ENCODE measurements at places on chromosomes 2 and 18. TPM values are rescaled to one million over a fixed set of nuclear protein-coding genes. Genes with fewer than 3 reads are reported as not detected.

GRCh38 chr2:187362151-187362550 lies 85.9 kb downstream of the CALCRL start:
- H3K4me3 ChIP-seq, result no peak overlapping the region
- no peaks in the 10 kb centered on the region for H3K27me3 ChIP-seq
- no peaks in the 10 kb centered on the region for H3K4me1 ChIP-seq
- no peak overlapping the region for H3K27ac ChIP-seq

The MPHOSPH10 gene
- 23.0 TPM for total RNA-seq

- no peak overlapping the region for H3K27ac ChIP-seq
- no peaks in the 10 kb centered on the region for H3K27me3 ChIP-seq
- H3K4me3 ChIP-seq, result no peak overlapping the region
- no peaks in the 10 kb centered on the region for H3K36me3 ChIP-seq
- no peaks in the 10 kb centered on the region for H3K4me1 ChIP-seq
Observed at GRCh38 chr18:39238981-39239660, 1673.5 kb upstream of the CELF4 start.

DNA sequence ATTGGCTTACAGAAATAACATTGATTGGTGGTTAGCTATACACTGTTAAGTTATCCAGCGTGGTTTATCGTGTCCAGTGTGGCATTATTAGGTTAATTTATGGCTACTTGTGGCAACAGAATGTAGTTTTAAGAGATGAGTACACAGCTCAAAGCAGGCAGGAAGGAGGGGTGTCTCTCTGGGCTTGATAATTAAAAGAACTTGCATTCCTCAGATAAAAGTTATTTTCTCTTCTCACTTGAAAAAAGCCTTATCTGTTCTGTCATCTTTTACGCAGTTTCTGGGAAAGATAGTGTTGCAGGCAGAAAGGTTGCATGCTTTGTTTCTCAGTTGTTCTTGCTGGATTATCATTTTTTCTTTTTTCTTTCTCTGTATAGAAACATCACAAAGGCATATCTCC lies 154.4 kb upstream of the COL3A1 start:
- no peak overlapping the region for H3K4me3 ChIP-seq
- no peaks in the 10 kb centered on the region for H3K27me3 ChIP-seq

The KCNIP3 gene
- 5.2 TPM for total RNA-seq

The MARCHF4 gene
- total RNA-seq, result not detected

DNA sequence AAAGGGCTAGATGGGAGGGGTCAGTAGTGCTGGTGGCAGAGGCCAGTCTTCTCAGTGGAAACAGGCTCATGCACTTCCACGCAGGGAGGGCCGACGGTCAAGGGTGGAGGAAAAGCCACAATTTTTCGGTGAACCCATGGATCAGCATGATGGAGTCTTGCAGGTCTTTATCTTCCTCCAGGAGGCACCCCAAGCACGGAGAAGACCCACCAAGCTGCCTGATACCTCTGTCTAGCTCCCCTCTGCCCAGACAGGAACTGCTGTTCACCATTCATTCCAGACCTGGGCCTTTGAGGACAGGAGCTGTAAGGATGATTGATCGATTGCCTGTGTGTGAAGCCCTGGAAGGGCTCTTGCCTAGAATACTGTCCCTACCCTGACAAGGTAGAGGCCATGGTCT lies 2.8 kb upstream of the LRRFIP1 start:
- H3K27me3 ChIP-seq, result no peaks in the 10 kb centered on the region
- H3K27ac ChIP-seq, result peak overlapping the region; percentile 17
- DNase-seq, result no peak
- H3K4me1 ChIP-seq, result peaks cover 4% of the 10 kb centered on the region
- no peak overlapping the region for H3K4me3 ChIP-seq
- H3K36me3 ChIP-seq, result no peaks in the 10 kb centered on the region

The C2orf80 gene
- total RNA-seq, result not detected

The CD302 gene
- 30.9 TPM for total RNA-seq

DNA sequence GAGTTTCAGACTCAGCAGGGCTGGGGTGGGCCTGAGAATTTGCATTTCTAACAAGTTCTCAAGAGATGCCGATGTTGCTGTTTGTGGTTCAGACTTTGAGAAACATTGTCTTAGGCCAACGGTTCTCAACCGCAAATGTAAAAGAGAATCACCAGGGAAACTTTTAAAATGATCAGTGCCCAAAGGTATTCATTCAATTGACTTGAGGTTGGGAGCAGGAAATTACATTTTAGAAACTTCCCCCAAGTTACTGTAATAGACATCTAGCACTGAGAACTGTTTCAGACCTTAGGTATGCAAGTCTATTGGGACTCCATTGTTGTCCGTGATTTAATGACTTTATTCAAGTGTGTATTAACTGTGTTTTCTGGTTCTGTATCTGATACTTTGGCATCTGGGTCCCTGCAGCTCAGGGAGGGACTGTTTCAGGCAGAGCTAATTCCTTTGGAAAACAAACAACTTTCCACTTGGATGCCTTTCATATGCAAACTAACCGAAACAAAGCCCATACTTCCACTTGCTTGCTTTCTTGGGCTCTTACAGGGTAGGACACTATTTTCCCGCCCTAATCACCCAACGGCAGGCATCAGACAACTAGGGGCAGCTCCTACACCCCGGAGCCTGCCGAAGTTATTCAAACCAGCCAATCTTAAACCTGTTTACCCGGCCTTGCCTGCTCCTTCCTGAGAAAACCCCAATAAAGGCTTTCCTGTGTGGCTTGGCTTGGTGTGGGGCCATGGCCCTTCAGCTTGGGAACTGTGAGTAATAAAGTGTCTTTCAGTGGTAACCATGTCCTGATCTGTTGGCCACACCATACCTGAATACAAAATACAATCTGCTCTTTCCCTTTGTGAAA lies 97.6 kb downstream of the POLE4 start:
- no peak overlapping the region for H3K27ac ChIP-seq
- no peak overlapping the region for H3K4me3 ChIP-seq
- no peaks in the 10 kb centered on the region for H3K27me3 ChIP-seq

DNA sequence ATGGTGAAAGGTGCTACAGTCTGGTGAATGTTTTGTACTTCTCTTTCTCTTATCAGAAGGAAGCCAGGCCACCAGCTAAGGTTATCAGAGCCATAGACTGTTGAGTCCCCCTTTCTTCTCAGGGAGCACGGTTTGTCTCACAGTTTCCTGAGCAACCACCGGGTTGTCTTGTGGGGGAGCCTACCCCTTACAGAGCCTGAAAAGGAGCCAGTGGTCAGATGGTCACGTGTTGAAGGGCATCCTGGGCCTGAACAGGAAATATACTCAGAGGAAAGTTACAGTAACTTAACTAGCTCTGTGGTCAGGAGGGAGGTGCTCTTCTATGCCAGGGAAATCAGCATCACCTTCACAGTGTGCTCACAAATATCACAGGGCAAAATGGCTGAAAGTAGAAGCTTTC lies 11.6 kb downstream of the CD28 start:
- H3K27me3 ChIP-seq, result no peaks in the 10 kb centered on the region
- H3K4me3 ChIP-seq, result no peak overlapping the region
- H3K27ac ChIP-seq, result no peak overlapping the region

- peak; percentile 63 for DNase-seq
- no peaks in the 10 kb centered on the region for H3K36me3 ChIP-seq
Observed at GRCh38 chr2:71798266-71799012, 345.1 kb downstream of the DYSF start.

The HRH4 gene
- not detected for total RNA-seq

- no peak overlapping the region for H3K4me3 ChIP-seq
- peaks cover 26% of the 10 kb centered on the region for H3K4me1 ChIP-seq
- DNase-seq, result no peak
- H3K27me3 ChIP-seq, result no peaks in the 10 kb centered on the region
Observed at GRCh38 chr2:216557820-216558219, 59.2 kb downstream of the RPL37A start.

The UXS1 gene
- total RNA-seq, result 146 TPM

GRCh38 chr18:79856119-79857007 lies 58.6 kb downstream of the KCNG2 start:
- no peak overlapping the region for H3K27ac ChIP-seq
- no peaks in the 10 kb centered on the region for H3K36me3 ChIP-seq
- peak; percentile 48 for DNase-seq

The SRD5A2 gene
- not detected for total RNA-seq

DNA sequence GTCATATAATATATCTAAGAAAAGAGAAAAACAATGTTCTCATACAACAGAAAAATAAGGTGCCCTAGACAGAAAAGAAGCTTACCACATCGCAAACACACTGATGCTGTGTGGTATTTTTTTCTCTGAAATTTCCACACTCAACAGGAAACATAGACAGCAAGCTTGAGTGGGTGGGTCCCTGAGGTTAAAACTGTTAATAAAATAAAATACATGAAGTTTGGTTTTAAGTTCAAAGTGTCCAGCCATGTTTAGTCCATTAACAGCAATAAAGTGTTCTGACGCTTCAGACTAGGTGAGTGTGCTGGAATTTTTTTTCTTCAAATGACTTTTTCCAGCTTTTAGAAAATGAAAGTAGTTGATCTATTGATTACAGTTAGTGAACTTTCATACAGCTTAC lies 83.3 kb upstream of the EPB41L5 start:
- no peak overlapping the region for H3K4me3 ChIP-seq
- H3K36me3 ChIP-seq, result peaks cover 7% of the 10 kb centered on the region
- no peaks in the 10 kb centered on the region for H3K27me3 ChIP-seq
- no peak overlapping the region for H3K27ac ChIP-seq

The CIB4 gene
- not detected for total RNA-seq

The SLC14A1 gene
- total RNA-seq, result 42.7 TPM

The CXCR4 gene
- 15.5 TPM for total RNA-seq

The CTIF gene
- total RNA-seq, result 55.3 TPM

The KCNF1 gene
- total RNA-seq, result not detected

DNA sequence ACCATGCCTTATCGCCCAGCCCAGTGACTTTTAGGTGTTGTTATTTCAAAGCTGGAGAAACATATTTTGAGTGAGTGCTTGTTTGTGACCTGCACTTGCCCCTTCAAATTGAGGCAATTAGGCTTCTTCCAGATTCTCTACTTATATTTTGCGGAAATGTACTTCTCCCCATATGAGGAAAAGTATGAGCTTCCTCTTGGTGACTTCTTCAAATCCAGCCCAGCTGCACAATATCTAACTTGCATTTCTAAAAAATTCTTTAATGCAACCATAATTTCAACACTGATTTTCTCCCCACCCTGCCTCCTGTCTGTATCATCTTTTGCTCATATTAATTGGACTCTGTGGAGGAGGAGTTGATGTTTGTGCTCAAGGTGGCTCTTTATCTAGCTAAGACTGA lies 391.2 kb upstream of the POU3F3 start:
- H3K36me3 ChIP-seq, result no peaks in the 10 kb centered on the region
- H3K4me3 ChIP-seq, result no peak overlapping the region
- H3K27me3 ChIP-seq, result no peaks in the 10 kb centered on the region
- no peak for DNase-seq
- no peaks in the 10 kb centered on the region for H3K4me1 ChIP-seq
- H3K27ac ChIP-seq, result no peak overlapping the region

DNA sequence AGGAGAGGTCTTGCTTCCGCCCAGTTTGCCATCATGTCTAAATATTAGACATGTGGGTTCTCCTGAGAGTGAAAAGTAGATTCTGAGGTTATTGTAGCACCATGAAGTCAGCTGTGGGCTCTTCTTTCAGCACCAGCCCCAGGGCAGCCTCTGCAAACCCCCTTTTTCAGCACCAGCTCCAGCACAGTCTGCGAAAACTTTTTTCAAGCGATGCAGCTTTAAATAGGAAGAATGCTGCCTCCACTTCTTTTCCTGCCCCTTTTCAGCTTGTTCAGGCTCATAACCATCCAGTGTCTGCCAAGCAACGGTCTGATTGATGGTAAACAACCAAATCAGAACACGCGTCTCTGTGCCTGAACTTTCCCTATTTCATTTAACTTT lies at the start of gene COL5A2:
Gene COL5A2 (minus strand): TSS at position 192 of the 381 bp plus-strand sequence. CDS start 157 bp downstream, at position 35.
- H3K27ac ChIP-seq, result peak within 1 kb of the TSS; percentile 74
- H3K27me3 ChIP-seq, result no peaks in the 10 kb centered on the region
- no peak for DNase-seq
- peaks cover 3% of the 10 kb centered on the region for H3K4me1 ChIP-seq
- H3K4me3 ChIP-seq, result peak within 1 kb of the TSS; percentile 87

DNA sequence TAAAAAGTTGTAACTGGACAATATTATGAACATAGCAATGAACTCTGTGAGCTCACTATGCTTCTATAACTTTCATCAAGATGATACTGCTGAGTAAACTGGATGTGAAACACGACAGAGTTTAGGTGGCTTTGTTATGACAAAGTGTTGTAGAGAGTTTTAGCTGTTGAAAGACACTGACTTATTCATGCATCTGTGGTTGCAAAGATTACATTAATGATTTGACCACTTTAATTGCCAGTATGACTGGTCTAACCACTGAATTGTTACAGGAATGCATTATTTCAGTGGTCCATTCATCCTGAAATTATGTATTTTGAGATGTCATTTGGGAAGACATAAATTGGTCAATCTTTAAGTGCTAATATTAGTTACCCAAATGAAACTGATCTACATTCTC lies 117.9 kb downstream of the SPHKAP start:
- H3K4me3 ChIP-seq, result no peak overlapping the region
- no peak for DNase-seq
- no peak overlapping the region for H3K27ac ChIP-seq
- H3K27me3 ChIP-seq, result no peaks in the 10 kb centered on the region
- H3K4me1 ChIP-seq, result no peaks in the 10 kb centered on the region

The CYP26B1 gene
- total RNA-seq, result 18.6 TPM

Measured in ascending aorta (tissue), 2 donors.